ENCODE measurements at places on chromosomes 16 and 17. TPM values are rescaled to one million over a fixed set of nuclear protein-coding genes. Genes with fewer than 3 reads are reported as not detected.

DNA sequence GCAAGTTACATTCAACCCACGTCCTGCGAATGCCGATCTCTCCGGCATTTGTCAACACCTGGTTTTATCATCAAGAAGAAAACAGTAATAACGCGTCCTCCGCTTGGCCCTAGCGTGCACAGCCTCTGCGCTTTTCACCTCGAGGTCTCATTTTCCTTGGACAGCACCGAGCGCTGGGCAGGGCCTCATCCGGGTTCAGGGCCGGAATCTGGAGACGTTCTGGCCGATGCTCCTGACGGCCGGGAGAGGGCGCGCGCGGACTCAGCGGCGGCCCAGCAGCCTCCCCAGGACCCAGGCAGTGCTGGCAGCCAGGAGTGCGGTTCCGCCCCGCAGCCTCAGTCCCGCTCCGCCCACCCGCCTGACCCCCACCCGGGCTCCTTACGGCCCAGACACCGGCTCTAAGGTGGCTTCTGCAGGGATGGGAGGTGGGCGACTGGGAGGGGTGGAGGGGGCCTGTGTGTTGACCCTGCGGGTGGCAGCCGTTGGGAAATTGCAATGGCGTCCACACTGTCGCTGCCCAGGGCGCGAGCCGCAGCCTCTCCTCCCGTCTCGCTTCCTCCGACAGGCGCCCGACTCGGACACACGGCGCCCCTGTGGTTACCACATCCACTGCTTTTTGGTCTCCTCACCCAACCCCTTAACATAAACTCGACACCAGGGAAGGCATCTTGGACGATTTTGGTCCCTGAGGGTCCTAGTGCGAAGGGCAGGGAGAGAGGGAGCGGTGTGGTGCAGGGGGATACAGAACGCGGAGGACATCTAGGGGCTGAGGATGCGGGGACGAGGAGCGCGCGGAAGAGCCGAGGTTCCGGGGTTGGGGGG, 7.4 kb upstream of the FLYWCH1 start:
- peak; percentile 87 for DNase-seq

GRCh38 chr16:51210087-51210486, 59.0 kb upstream of the SALL1 start:
- no peak for DNase-seq

- DNase-seq = no peak
These were observed 189.2 kb downstream of the SEC14L1 start for GRCh38 chr17:77329741-77330531.

DNA sequence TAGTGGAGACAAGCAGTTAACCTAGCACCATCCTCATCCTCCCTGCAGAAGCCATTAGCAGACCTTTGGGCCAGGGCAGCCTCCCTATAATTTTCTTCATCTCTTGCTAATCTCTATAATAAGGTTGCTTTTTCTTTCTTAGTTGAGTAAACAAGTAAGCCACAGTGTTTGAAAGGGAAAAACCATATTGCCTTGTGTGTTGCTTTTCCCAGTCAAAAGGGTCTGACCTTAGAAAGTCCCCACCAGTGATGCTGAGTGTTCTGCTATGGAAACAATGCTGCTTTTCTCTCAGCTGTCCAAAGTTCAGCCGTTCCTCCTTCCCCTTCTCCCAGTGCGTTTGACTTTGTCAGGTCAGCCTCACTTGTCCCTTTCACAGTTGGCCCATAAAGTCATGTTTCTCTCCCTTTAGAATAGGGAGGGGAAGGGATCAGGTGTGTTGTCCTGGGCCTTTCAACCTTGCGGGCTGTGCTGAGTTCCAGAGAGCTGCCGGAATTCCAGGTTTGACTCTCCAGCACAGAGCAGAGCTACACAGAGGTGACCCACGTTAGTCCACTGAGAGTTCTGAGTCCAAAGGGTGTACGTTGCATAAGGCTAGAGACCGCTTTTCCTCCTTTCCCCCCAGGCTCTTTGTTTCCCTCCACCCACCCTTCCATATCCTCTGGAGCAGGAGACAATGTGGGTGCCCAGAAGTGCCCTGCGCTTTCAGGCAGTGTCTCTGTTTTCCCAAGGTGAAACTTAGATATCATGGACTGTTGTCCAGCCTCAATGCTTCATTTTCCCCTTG, 15.9 kb upstream of the CLEC18C start:
- no peak for DNase-seq

DNA sequence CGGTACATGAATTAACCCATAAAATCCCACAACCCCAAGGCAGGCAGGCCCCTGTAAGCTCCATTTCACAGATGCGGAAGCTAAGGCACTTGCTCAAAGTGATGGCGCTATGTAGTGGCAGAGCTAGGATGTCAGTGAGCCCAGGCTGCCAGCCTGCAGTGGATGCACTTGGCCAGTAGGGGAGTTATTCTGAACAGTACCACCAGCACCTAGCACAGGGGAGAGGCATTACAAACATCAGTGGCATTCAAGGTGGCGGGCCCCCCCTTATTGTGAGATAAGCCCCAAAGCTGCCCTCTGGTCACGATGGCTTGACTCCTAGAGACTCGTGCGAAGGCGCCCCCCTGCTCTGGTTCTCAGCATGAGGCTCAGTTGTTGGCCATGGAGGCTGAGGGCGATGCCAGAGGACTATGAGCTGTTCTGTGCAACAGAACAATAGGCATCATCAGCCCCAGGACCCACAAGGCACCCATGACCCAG, 33.8 kb downstream of the GTF3C1 start:
- DNase-seq = peak; percentile 33

GRCh38 chr17:65573282-65573602, 11.8 kb upstream of the AXIN2 start:
- no peak for DNase-seq

GRCh38 chr16:50671644-50672260, 9.4 kb downstream of the SNX20 start:
- DNase-seq = no peak

GRCh38 chr17:9205520-9206409, 184.5 kb downstream of the NTN1 start:
- DNase-seq = no peak

GRCh38 chr16:7458144-7458543, 125.5 kb downstream of the RBFOX1 start:
- no peak for DNase-seq

The FNDC8 gene
- under 0.01 TPM for total RNA-seq

The KRTAP4-11 gene
- not detected for total RNA-seq
